ENCODE measurements at places on chromosomes 2 and 18. TPM values are rescaled to one million over a fixed set of nuclear protein-coding genes. Genes with fewer than 3 reads are reported as not detected.

RELCH gene
- total RNA-seq = 20.1 TPM

CPLX4 gene
- not detected for total RNA-seq

IL37 gene
- total RNA-seq = 1.7 TPM

SERPINB2 gene
- 0.73 TPM for total RNA-seq

ZNF24 gene
- 33.9 TPM for total RNA-seq

ACTG2 gene
- total RNA-seq = not detected

NOSTRIN gene
- total RNA-seq = 0.68 TPM

SKOR2 gene
- not detected for total RNA-seq

DYSF gene
- 10.6 TPM for total RNA-seq

RUFY4 gene
- not detected for total RNA-seq

PARD6G gene
- total RNA-seq = 0.23 TPM

TUBA4B gene
- total RNA-seq = not detected

MOGAT1 gene
- 0.35 TPM for total RNA-seq

RNF144A gene
- 0.94 TPM for total RNA-seq

HNMT gene
- total RNA-seq = 16.6 TPM

CROCC2 gene
- total RNA-seq = not detected

CCDC138 gene
- total RNA-seq = 10.1 TPM

TUBA4A gene
- 157 TPM for total RNA-seq

TUBA3D gene
- total RNA-seq = not detected

SLC8A1 gene
- 13.5 TPM for total RNA-seq

DSG3 gene
- total RNA-seq = 0.13 TPM

GALNT5 gene
- total RNA-seq = 1.9 TPM

VWC2L gene
- total RNA-seq = not detected

SLC5A7 gene
- total RNA-seq = not detected

PMAIP1 gene
- total RNA-seq = 16.5 TPM

MARCO gene
- total RNA-seq = not detected

GTF2A1L gene
- not detected for total RNA-seq

SYT4 gene
- not detected for total RNA-seq

GDF7 gene
- 0.04 TPM for total RNA-seq

XDH gene
- 5.7 TPM for total RNA-seq

HEATR5B gene
- total RNA-seq = 10.4 TPM

POTEJ gene
- total RNA-seq = not detected

SOWAHC gene
- 12.8 TPM for total RNA-seq

RSAD2 gene
- not detected for total RNA-seq

GPC1 gene
- 302 TPM for total RNA-seq

DSC3 gene
- not detected for total RNA-seq

TSPYL6 gene
- not detected for total RNA-seq

Measured in PC-9 (cell line).